Left renal cortex interstitium (tissue), 4 donors: ENCODE measurements at places on chromosomes 12 and 14.

GRCh38 chr12:460261-461230 is 807 bp downstream of the B4GALNT3 start:
- no peak for DNase-seq

GRCh38 chr12:19575337-19576243 is 136.3 kb downstream of the AEBP2 start:
- DNase-seq, result no peak

- no peak for DNase-seq
These were observed 147.4 kb upstream of the FOXN3 start for GRCh38 chr14:89564286-89564957.

- DNase-seq, result no peak
These were observed 48.5 kb downstream of the FGD6 start for GRCh38 chr12:95168746-95169145.

- DNase-seq, result no peak
These were observed 875 bp downstream of the HSPA2 start for GRCh38 chr14:64541261-64541971.

DNA sequence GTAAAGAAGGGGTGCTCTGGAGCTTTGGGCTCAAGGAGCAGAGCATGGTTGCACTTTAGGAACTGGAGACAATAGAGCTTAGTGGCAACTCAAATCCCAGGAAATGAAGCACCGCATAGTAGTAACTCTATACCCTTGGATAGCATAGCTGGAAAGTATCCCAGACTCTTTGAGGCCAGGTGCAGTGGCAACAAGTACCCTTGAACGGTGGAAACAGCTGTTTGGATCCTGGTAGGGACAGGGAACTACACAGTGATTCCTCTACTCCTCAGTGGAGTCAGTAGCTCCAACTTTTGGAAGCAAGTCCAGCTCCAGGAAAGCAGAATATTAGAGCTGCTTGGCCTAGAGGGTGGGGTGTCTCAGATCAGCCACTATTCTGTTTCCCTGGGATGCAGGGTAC is 129.0 kb upstream of the WSCD2 start:
- no peak for DNase-seq

DNA sequence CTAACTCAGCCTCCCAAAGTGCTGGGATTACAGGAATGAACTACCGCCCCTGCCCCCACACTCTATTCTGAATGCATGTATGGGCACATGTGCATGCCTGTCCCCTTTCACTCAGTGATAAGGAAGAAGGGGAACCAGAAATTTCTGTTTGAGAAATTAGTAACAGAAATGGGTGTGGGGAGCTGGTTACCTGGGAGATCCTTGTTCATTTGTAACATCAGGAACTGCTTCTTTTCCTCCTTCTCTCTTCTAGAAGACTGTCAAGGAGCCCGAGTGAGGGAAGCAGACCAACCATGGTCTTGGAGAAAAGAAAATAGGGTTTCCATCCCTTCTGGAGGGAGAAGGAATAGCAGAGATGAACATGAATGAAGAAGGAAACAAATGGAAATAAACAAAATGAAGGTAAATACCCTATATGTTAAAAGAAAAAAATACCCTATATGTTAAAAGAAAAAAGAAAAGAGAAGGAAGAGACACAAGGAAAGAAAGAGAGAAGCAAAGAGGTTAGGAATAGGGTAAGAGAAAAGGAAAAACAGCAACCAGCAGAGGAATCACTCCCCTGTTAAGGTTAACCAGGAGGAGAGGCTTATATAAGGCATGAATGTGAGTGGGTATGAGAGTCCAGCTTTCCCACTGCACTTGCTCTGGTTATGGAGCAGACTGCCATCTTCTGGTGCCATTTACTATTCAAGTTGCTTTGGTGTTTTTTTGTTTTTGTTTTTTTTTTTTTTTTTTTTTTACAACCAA is 3.3 kb downstream of the PPP1R3E start:
- no peak for DNase-seq

DNA sequence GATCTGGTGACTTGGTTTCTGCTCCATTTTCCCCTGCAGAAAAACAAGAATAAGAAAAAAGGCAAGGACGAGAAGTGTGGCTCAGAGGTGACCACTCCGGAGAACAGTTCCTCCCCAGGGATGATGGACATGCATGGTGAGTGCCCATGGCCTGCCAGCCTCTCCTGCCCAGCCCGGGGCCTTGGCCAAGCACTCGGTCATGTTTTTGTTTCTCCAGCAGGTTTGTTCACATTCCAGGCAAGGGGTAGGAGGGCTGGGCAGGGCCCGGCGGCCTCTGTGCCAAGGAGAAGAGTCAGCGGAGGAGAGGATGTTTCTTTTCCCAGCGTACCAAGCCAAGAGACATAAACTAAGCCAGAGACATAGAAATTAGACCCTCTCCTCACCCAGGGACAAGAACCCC is 13.6 kb downstream of the BCL7A start:
- no peak for DNase-seq

GRCh38 chr12:113818833-113819232 is 147.3 kb downstream of the RBM19 start:
- DNase-seq, result no peak

- no peak for DNase-seq
These were observed 19.3 kb upstream of the LLPH start for GRCh38 chr12:66149702-66150398.

DNA sequence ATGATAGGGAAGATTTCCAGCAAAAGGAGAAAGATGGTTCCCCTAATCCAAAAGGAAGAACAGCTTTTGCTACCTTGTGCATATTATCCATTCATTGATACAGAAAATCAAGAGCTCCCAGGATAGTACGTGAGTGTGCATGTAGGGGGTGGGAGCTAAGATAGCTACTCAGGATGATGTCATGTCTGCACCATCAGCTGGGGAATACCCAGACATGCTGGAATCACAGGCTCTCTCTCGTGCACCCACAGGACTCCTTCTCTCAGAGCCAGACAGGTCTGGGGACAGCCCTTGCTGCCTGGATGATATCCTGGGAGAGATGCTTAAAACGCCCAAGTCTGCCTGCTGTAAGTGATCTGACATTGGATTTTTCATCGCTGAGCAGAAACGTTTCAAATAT is 38.9 kb downstream of the FOXN3 start:
- no peak for DNase-seq

DNA sequence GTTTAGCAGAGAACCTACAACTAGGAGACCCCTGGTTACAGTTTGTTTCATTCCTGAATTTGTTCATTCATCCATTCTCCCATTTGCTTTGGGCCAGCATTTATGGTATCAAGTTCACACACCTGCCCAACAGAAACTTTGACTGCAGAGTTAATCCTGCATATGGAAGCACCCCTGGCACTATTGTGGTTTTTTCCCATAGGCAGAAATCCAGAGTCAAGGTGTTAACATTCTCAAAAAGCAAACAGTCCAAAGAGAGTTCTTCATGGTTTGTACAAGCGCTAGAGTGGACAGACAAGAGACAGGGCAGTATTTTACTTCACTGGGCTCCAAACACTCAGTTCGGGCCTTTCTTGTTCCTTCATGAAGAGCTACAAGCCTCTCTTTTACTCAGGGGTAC is 51.9 kb downstream of the KCNK10 start:
- DNase-seq, result no peak
